ENCODE measurements at places on chromosomes 16 and 17.

- no peak for DNase-seq
These were observed 280.2 kb downstream of the SEC14L1 start for GRCh38 chr17:77420804-77421629.

DNA sequence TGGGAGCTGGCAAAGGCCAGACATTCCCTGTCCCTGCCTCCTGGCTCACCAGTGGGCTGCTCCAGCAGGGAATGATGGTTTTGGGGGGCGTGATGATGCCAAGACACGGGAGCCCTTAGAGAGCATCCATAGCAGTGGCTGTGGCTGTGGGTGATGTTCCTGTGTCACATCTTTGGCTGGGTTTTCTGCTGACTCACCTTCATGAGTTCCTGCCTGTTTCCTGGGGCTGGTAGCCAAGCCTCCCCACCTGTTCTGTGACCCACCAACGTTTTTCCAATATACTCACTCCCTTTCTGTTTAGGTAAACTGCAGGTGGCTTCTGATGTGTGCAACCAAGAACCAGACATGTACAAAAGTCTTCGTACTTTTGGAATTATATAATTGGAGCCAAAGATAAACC is 16.5 kb upstream of the NF1 start:
- no peak for DNase-seq

DNA sequence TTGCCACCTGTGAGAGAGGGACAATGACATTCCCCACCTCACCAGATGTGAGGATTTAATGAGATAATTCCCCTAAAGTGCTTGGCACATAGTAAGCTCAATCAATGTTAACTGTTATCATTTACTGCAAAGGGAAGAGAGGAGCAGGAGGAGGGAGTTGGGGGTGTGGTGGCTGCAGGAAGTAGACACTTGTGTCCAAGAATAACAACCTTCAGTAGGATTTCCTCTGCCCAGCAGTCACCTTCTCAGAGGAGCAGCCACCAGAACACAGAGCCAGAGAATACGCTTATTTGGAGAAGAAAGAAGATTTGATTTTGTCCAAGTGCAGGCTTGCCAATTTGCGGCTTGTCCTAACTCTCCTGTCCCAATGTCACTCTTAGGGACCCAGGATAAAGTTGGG is 10.2 kb downstream of the CBX4 start:
- peak; percentile 14 for DNase-seq

- DNase-seq = no peak
These were observed 113.4 kb downstream of the PITPNC1 start for GRCh38 chr17:67490471-67490870.

DNA sequence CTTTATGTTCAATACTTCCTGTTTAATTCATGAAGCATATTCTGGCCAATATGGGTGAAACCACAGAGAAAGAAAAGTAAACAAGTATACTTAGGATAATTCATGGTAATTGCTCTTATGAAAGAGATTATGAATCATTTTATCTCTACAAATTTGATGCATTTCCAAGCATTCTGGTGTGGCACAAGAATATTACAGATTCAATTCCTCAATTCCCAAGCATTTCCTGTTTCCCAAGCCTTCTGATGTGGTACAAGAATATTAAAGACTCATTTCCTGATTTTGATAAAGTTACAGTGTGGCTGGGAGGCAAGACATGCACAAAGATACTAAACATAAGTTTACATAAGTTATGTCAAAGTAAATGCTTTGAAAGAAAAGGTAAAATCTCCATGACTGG is 126.1 kb upstream of the NUDT7 start:
- DNase-seq = no peak

DNA sequence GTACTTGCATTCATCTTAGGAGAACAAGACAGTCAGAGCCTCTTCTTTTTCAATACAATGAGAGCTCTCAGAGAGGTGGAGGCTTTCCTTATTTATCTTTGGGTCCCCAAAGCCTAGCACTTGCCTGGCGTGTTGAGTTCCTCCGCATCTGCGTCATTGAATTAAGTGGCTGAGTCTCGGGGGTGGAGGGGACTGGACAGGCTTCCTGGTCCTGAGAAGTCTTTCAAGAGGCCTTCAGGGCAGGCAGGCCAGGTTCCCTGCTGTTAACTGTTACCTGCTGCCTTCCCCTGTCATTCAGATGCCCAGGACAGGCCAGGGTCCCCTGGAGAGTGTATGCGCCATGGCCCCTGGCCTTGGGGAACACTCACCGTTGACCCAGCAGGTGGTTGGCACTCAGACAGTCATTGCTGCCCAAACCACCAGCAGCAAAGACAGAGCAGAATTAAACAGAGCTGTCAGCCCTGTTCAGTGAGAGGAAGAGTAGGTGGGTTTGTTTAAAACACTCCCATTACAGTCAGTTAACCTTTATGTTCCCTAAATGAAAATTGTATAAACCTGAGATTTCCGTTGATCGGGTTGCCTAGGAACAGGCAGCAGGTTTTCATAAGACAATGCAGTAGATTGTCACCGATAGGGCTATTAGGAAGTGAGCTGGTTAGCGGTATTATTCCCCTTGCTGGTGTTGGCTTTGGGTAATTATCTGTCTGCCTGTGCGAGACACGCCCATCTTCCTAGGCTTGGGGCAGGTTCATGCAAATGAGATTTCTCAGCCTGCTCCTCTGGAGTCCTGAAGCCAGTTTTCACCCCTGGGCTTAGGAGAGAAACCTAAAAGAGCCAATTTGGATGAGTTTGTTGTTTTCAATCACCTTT is 132.7 kb downstream of the CCDC182 start:
- DNase-seq = no peak

- no peak for DNase-seq
These were observed 39.2 kb downstream of the FTO start for GRCh38 chr16:53743149-53743566.

GRCh38 chr16:66344533-66345145 is 21.9 kb upstream of the CDH5 start:
- DNase-seq = peak; percentile 53

GRCh38 chr17:11278186-11278991 is 37.4 kb downstream of the SHISA6 start:
- no peak for DNase-seq
